Urinary bladder (tissue), 4 donors: ENCODE measurements at places on chromosomes 13 and 19. TPM values are rescaled to one million over a fixed set of nuclear protein-coding genes. Genes with fewer than 3 reads are reported as not detected.

Gene PSG7
- polyA plus RNA-seq: not detected

Gene CD22
- 1.6 TPM for polyA plus RNA-seq

Gene ZNF628
- 11.9 TPM for polyA plus RNA-seq

Gene FAM216B
- not detected for polyA plus RNA-seq

Gene PRSS57
- polyA plus RNA-seq: not detected

Gene ANGPTL8
- polyA plus RNA-seq: 21.4 TPM

Gene FBXO27
- 8.8 TPM for polyA plus RNA-seq

Gene TNFSF11
- 0.47 TPM for polyA plus RNA-seq

Gene BRME1
- polyA plus RNA-seq: 2.2 TPM

Gene ZNF229
- polyA plus RNA-seq: 3.4 TPM

DNA sequence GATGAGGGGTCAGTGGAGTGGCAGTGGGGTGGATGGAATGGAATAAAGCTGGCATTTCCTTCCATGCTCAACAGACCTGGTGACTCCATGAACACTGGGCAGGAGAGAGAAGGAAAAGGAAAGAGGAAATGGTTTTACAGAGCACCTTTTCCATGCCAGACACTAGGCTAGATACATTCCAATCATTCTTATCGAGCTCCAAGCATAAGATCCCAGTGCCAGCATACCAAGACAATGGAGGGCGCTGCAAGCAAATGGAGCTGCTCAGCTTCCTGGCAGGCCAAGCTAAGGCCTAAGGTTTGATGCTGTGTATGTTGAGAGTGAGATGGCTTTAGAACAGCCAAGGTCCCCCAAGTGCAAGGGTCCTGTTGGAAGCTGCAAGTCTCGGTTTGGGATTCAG is 113.2 kb downstream of the HSPH1 start:
- DNase-seq: no peak

DNA sequence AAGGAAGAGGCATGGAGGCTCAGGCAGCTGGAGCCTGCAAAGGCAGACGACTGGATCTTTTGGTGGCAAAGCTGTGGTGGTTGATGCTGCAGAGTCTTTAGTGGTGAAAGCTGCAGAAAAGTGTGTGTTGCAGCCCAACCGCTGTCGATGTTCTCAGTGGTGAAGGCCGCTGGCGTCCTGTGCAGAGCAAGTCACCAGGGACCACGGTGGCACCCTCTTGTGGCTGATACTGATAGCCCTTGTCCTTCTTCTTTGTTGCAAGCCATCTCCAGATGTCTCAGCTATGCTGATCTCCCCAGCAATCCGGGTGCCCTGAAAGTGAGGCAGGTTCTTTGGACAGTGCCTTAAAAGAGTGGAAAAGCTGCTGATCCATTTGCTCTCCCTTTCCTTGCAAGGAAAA is 610.9 kb upstream of the PCDH9 start:
- no peak for DNase-seq

DNA sequence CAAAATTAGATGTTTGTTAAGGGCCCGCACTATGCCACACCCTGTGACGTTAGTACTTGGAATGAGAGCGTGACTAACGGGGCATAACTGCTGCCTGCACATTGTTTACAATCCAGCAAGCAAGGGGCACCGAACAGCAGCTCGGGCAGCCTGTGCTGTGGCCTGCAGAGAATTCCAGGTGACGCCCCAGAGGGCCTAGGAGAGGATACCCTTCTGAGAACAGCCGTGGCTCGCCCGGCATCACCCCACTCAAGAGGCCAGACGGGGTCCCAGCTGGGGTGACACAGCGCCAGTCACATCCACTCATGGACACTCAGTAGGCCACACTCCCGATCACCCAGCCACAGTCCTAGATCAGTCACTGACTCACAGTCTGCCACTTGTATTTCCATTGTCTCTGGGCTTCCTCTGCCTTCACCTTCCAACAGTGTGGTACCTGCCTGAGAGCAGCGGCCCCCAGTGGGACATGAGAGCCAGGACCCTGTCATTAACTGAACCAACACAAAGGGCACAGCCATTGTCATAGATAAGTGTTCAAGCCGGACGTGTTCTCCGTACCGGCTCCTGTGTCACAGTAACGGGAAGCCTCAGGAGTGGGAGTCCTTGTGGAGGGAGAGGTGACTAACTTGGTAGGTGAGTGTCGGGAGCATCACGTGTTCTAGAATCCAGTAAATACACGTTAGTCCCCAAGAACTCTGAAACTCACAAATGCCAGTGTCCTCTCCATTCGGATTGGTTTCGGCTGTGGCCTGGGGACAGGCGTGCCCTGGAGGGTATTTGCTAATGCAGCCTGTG is 7.5 kb downstream of the ZNF331 start:
- no peak for DNase-seq

- no peak for DNase-seq
These were observed 1505.1 kb downstream of the PCDH9 start for GRCh38 chr13:65725006-65725405.

DNA sequence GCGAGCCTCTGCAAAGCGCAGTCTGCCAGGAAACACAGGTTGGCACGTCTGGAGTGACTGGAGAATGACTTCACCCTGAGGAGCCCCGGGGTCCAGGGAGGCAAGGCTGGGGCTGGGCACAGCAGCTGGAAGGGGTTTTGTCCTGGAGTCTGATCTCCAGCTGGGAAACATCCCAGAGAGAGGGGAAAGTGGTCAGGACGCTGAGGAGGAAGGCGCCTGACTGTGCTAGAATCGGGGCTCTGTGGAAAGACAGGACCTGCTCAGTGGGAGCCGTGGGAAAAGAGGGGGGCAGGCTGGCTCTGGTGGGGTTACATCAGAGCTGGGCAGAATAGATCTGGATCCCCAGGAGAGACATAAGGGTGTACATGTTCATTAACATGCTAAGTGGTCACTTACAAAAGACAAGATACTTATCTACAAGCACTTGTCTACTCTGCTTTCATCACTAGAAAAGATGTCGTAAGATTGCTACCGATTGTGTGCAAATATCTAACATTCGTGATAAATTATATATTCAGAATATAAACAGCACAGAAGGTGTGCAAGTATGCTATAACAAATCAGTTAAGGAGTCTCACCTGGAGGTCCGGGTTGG is 106.6 kb downstream of the COL4A1 start:
- DNase-seq: no peak

GRCh38 chr13:30065181-30065580 is 214.8 kb upstream of the UBL3 start:
- no peak for DNase-seq

DNA sequence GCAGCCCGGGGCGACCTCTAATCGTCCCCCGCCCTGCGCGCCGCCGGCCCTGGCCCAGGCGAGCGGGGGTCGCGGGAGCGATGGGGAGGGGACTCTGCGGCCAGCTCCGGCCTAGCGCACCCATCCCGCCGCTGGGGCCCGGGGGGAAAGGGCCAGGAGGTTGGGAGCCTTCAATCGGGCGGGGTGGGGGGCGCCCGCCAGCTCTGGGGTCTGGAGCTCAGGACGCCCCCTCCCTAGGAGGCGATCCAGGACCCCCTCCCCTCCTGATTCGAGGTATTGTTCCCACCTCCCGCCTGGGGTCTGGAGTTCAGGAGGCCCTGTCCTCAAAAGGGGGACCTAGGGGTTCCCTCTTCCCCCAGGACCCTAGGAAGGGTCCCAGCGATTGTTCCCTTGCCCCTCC is 430 bp downstream of the ZNF358 start:
- no peak for DNase-seq

DNA sequence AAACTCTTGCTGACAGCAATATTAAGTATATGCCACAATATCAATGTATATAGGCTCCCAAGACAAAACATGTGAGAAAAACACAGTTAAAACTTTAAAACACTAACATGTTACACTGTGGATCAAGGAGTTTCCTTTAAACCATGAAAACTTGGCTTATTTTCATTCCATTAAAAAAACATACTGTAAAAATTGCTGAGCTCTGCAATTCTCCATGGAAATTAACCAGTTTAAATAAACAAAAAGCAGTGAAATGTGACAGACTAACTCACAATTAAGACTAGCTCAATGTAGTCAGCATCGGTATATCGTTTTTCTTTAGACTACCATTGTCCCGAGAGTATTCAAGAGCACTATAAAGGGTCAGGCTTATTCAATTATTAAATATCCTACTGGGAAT is 930.5 kb upstream of the SLITRK1 start:
- DNase-seq: no peak

DNA sequence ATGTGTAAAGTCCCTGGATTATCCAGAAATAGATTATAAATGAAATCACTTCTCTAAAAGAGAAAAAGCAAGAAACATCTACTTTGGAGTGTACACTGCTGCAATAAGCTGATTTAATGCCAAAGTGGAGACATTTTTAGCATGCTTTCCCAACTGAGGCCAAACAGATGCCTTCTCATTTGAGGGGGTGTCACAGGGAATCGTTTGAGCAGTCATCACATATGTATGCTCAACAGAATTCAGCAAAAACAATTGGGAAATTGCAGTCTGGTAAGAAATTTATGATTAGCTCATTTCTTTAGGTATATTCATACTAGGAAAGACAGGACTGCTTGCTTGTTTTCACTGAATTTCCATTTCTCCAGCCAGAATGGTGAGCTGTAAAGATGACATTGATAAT is 27.3 kb upstream of the TPP2 start:
- no peak for DNase-seq

DNA sequence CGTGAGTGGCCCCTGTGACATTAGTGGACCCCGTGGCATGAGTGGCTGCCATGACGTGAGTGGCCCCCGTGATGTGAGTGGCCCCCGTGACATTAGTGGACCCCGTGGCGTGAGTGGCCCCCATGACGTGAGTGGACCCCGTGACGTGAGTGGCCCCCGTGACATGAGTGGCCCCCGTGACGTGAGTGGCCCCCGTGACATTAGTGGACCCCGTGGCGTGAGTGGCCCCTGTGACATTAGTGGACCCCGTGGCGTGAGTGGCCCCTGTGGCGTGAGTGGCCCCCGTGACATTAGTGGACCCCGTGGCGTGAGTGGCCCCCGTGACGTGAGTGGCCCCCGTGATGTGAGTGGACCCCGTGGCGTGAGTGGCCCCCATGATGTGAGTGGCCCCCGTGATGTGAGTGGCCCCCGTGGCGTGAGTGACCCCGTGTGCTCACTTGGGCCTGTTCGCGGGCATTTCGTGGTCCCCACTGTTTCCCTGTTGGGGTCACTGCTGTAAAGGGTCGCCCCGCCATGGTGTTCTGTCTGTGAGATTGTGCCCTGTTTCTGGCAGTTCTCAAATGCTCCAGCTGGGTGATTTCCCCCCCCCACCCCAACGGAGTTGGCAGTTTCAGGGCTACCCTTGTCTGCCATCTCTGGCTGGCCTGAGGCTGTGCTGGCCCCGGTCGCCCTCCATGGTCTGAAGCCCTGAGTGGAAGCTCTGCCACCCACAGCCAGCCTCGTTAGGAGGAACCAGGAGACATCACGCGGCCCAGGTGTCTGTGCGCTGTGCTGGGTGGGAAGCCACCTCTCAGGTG is 64.2 kb downstream of the MCF2L start:
- no peak for DNase-seq

- no peak for DNase-seq
These were observed 193.3 kb downstream of the KATNAL1 start for GRCh38 chr13:30113983-30114570.

- DNase-seq: peak; percentile 72
These were observed at the start of gene PEPD for GRCh38 chr19:33521480-33522370. PEPD (minus strand) TSS chr19:33521791; CDS start chr19:33521760, 31 bp downstream.

DNA sequence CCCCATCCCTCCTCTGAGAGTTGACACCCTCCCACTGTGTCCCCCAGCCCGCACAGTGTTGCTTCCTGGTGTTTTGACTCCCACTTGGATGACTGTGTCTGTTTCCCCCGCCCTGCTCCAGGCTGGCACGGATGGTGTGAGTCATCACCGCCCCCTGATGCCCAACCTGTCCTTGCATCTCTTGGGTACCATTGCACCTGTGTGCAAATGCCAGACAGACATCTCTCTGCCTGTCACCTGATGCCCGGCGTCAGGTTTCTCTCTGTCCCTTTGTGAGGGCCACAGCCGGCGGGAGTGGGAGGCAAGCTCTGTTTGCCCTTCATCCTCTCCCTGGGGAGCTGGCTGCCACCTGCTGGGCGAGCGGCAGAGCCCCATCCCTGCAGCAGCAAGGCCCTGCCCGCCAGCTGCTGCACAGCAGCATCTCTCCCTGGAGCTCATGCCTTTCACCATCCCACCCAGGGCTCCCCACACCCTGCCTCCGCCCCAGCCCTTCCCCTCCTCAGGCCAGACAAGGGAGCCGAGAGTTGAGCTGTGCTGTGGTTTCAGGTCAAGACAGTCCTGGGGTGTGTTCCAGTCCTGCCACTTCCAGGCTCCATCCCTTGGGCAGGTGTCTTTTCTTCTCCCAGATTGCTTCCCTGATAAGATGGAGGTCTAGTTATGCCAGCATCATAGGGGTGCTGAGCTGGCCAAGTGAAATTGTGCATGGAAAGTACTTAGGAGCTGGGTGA is 29.7 kb downstream of the NKPD1 start:
- DNase-seq: no peak

DNA sequence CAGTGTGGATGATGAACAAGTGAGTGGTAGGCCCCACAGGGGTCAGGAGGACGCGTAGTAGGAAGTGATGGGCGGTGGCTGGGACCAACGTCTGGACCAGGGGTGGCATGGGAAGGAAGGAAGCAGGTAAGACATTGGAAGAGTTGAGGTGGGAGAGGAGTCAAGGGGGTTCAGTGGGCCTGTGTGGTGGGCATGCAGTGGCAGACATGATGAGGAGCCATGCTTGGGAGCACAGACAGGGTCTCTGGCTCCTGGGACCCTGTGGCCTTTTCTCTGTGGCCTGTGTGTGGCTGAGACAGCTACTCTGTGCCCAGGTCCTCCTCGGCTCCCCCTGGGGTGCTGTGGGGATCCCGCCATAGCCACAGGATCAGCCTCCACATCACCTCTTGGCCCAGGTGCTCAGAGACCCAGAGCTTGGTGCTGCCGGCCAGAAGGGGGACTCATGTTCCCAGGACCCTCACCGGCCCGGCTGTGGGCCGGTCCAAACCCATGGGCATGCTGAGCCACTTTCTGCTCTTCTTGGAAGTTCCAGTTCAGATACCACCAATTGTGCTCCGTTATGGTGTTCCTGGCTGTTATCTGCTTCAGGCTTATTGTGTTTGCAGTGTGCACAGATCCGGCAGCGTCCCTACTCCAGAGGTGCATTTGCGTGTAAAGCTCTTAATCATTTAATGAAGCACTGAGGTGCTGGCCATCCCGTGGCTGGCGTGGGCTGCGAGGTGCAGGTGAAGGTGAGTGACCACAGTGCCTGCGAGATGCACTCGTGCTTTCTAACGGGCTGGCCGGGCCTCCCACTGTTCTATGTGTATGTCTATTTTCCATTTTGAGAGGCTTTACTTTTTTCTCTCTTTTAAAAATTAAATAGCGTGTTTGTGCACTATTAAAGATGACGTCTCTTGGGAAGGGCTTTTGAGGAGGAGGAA is 147.9 kb downstream of the TEX29 start:
- no peak for DNase-seq

- no peak for DNase-seq
These were observed 2.3 kb upstream of the FBN3 start for GRCh38 chr19:8151767-8152035.

GRCh38 chr19:18893587-18894253 is 2.2 kb downstream of the CERS1 start:
- no peak for DNase-seq
